ENCODE measurements at places on chromosomes 2 and 18.

DNA sequence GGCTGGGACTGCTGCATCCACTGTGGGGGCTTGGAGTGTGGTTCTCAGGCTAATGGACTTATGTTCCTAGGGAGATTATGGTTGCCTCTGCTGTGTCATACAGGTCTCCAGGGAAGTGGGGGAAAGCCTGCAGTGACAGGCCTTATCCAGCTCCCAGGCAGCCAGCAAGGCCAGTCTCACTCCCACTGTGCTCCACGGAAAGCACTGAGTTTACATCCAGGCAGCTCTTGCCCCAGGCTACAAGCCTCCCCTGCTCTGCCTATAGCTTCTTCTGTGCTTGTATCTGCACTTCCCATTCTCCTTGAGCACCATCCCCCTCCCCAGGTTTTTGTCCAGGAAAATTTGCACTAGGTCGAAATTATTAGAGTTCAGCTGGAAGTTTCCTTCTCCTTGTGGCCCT is 231.9 kb downstream of the ZRANB3 start:
- DNase-seq = no peak

DNA sequence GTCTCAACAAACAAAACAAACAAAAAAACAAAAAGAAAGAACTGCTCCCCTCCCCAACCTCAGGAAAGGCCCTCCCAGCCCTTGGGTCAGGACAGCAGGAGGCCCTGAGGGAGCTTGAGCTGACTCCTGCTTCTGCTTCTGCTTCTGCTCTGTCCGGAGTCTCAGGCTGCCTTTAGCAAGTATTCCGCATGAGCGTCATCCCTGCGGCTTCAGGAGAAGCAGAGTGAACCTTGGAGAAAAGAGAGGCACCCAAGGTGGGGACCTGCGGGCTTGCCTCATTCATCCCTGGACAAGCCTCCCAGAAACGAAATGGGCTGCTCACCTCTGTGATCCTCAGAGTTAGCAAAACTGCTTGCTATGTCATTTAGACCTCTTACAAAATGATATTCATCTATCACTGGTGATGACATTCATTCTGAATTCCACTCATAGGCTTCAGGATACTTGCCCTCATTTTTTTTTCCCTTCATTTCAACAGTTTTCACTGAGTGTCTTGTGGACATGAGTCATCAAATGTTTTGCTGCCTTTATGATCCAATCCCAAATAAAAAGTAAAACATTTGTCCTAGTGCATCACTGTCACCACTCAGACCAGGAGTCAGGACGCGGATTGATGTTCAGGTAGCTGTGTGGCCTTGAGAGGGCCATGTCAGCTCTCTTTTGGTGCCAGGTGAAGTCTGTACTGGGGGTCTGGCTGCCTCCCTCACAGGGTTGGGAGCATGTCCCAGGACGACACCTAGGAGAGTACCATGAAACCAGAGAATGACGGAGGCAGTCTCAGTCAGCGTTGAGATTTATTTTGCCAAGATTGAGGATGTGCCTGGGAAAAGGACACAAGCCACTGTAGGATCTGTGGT is 51.7 kb downstream of the IMPA2 start:
- DNase-seq = no peak

DNA sequence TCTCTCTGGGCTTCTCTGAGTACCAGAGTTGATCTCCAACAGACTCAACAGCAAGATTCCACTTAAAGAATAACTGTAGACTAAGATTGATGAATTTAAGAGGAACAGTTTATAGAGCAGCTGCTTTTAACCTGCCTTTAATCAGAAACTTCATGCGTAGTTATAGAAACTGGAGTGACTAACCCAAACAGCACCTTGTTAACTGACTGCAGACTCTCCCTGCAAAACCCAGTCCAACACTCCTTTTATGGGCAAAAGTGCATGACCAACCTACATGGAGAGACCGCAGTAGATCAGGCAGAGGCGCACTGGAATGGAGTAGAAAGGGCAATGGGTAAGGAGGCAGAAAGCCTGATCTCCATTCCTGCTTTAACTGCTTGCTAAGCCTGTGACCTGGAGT is 110.6 kb downstream of the NRP2 start:
- DNase-seq = no peak

- no peak for DNase-seq
Measured at GRCh38 chr18:24369426-24369825, 28.2 kb downstream of the OSBPL1A start.

- no peak for DNase-seq
Measured at GRCh38 chr2:46335391-46336282, 38.4 kb downstream of the EPAS1 start.

DNA sequence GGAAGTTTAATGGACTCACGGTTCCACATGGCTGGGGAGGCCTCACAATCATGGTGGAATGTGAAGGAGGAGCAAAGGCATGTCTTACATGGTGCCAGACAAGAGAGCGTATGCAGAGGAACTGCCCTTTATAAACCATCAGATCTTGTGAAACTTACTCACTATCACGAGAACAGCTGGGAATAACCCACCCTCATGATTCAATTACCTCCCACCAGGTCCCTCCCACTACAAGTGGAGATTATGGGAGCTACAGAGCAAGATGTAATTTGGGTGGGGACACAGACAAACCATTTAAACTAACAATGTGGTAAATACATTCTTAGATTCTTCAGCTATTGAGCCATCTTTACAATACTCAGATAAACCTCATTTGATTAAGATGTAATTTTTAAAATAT is 176.1 kb downstream of the SH3BP4 start:
- no peak for DNase-seq

GRCh38 chr2:121052023-121052422 is 233.0 kb downstream of the TFCP2L1 start:
- no peak for DNase-seq

DNA sequence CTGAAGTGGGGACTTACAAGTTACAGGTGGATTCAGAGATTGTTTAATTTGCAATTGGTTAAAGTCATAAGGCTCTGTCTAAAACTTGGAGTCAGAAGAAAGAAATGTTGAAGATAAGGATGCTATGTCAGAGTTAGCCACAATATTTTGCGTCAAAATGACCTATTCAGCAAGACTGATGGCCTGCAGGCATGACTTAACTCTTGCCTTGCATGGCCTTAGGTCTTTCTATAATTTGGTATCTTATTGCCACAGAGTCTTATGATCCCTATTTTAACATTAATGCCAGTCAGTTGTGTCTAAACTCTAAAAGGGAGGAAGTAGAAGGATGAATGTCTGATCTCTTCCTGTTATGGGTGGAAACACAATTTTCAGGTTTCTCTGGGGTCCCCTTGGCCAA is 5.2 kb upstream of the COMMD1 start:
- DNase-seq = no peak

GRCh38 chr2:41216978-41217377 is 765.1 kb upstream of the SLC8A1 start:
- DNase-seq = no peak

GRCh38 chr2:170244555-170244954 is 66.6 kb downstream of the MYO3B start:
- DNase-seq = no peak

GRCh38 chr2:38835990-38836389 is 39.7 kb downstream of the DHX57 start:
- DNase-seq = no peak

GRCh38 chr2:153145470-153145978 is 333.0 kb downstream of the RPRM start:
- DNase-seq = no peak

- no peak for DNase-seq
Measured at GRCh38 chr18:79542876-79543750, 136.5 kb upstream of the CTDP1 start.

DNA sequence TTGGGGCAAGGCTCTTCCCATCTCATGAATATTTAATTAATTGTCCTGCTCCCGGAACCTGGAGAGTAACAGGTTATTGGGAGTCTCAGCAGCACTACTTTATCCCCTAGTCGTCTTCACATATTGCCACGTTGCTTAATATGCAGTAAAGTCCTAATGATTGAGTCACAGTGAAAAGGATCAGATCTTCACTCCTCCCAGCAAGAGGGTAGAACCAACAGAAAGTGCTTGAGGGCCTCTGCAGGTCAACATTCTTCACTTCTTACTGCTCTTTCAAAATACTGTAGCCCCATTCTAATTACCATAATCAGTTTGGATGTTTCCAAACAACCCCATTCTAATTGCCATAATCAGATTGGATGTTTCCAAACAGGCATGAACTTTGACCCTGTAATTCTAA is 801.0 kb downstream of the LRRTM4 start:
- DNase-seq = no peak

DNA sequence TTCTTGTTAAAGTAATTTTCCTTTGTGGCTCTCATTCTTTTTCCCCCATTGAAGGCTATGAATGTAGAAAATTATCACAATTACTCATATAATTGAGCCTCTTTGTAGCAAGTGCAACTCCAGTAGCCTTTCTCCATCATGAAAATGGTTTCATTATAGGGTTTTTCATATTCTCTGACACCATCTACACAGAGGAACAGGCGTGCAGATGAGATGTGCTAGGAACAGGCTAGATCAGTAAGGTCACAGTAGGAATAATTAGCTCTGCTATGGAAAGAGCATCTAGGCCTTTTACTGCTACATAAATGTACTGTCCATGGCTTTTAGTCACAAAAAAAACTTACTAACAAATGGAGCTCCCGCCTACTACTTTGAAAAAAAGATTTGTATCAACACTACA is 12.6 kb upstream of the DLX1 start:
- no peak for DNase-seq

DNA sequence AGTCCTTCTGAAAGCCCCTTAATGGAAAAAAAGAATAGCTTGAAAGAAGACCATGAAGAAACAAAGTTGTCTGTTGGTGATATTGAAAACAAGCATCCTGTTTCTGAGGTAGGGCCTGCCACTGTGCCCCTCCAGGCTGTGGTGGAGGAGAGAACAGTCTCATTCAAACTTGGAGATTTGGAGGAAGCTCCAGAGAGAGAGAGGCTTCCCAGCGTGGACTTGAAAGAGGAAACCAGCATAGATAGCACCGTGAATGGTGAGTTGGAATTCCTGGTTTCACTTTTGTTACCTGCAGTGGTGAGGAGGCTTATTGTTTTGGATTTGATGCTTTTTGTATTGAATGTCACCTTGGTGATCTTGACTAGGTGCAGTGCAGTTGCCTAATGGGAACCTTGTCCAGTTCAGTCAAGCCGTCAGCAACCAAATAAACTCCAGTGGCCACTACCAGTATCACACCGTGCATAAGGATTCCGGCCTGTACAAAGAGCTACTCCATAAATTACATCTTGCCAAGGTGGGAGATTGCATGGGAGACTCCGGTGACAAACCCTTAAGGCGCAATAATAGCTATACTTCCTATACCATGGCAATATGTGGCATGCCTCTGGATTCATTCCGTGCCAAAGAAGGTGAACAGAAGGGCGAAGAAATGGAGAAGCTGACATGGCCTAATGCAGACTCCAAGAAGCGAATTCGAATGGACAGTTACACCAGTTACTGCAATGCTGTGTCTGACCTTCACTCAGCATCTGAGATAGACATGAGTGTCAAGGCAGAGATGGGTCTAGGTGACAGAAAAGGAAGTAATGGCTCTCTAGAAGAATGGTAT is 13.3 kb downstream of the SLC20A1 start:
- DNase-seq = no peak

DNA sequence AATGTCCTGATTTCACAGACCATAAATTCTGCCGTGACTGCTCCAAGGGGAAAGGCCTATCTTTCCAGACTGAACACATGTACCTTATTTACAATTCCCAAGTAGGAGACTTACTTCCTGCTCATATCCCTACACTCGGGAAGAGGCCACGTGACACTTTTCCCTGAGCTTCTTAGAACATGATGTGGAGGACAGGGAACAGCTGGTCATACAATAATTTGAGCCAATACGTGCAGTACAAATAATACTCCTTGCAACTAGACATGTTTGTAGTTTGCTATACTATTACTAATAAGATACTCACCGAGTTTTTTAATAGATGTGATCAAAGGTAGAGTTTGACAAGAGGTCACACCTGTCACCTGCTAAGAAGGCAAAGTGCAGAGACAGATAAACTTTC is 256.4 kb downstream of the SP3 start:
- DNase-seq = no peak

DNA sequence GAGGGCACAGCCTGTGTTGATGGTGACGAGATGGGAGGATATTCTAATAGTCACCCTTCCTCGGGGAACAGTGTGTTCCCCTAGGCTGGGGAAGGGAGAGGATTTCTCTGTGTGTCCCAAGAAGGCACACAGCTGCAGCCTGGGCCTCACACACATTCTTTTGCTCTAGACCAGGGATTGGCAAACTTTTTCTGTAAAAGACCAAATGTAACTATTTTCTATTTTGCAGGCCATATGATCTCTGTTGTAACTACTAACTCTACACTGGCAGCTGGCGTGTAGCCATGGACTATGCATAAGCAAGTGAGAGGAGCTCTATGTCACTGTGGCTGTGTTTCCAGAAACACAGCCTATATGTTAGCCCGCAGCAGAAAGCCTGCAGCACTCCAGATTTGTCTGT is 65.8 kb downstream of the ARHGAP28 start:
- DNase-seq = no peak

GRCh38 chr2:187349326-187349944 is 98.6 kb downstream of the CALCRL start:
- DNase-seq = no peak

DNA sequence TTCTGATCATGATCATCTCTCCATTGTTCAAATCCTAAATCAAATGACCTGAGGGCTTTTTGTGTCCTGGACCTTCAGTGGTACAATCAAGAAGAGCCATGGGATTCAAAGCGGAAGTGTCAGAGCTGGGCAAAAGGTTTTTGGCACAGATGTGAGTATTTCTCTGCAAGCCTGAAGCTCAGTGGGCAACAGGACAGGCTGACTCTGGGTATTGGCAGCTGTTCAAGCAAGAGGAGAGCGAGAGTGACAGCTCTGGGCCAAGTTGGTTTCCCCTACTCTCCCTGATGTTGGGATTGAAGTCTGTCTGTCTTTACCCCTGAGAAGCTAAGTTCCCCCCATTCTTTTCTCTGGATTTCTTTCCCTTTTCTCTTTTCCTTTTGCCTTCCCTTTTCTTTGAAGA is 33.3 kb downstream of the DSEL start:
- DNase-seq = no peak

GRCh38 chr2:232214053-232214452 is 164.5 kb upstream of the ALPP start:
- no peak for DNase-seq

DNA sequence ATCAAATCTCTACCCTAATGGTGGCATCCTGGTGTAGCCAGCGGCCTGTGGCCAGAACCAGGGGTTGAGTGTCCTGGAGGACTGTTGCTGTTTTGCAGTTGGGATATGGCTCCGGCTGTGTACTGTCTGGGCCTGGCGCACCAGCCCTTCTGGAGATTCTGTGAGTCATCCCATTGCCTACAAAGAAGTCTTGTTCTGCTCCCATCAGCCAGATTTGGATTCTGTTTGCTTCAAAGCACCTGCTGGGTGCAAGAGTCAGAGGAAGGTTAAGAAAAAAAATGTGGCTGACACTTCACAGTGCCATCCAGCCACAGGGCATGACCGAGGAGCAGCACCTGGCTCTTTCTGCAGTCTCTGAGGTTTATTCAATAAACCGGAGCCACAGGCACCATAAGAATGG is 41.0 kb upstream of the ASAP2 start:
- no peak for DNase-seq

- no peak for DNase-seq
Measured at GRCh38 chr2:208354964-208355381, 51.6 kb upstream of the PTH2R start.

GRCh38 chr2:231655488-231655887 is 52.8 kb upstream of the PTMA start:
- DNase-seq = no peak

GRCh38 chr2:235131334-235132305 is 179.8 kb downstream of the SH3BP4 start:
- DNase-seq = no peak
